HT-29 (cell line): ENCODE measurements at places on chromosomes 16 and 17. TPM values are rescaled to one million over a fixed set of nuclear protein-coding genes. Genes with fewer than 3 reads are reported as not detected.
A peak's percentile ranks its signal among the peaks of the same experiment; 100 is the strongest.

The CD300E gene
- total RNA-seq: not detected in 2 replicates

The CNGB1 gene
- not detected in 2 replicates for total RNA-seq

The HS3ST4 gene
- total RNA-seq: not detected in 2 replicates

The PDF gene
- total RNA-seq: 80.9 and 81.5 TPM in 2 replicates

DNA sequence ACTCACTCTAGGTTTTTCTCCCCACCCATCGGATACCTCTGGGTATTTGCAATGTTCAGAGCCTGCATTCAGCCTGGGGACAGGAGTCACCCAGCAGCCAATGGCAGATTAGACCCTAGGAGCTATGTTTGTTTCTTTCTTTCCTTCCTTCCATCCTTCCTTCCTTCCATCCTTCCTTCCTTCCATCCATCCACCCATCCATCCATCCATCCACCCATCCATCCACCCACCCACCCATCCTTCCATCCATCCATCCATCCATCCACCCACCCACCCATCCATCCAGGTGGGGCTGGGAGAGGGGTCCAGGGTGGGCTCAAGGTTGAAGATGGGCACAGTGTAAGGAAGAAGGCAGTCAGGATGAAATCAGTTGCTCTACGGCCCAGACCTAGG lies 39.9 kb downstream of the TIMM22 start:
- DNase-seq: no peak

DNA sequence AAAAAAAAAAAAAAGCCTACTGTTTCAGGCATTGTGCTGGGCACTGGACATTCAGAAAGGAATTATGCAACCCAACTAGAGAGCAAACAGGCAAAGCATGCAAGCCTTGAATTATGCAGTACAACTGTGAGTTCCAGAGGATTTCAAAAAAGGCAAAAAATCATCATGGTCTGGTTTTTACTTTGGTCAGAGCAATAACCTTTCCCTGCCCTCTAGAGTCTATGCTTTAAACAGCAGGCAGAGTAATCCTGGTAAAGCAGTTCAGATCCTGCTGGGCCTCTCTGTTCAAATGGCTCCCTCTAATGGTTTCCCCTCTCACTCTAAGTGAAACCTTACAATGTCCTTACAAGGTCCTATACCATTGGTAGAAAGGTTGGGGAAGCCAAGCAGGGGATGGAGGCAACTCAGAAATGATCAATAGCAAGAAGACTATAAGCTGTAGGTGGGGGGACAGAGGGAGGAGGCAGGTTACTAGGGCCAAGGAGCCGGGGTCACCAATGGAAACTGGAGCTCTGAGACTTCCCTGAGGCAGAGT lies 4.6 kb upstream of the TAF15 start:
- DNase-seq: peak; percentile 96

- no peak for DNase-seq
Measured at GRCh38 chr16:69324585-69325253, 5.7 kb downstream of the PDF start.

DNA sequence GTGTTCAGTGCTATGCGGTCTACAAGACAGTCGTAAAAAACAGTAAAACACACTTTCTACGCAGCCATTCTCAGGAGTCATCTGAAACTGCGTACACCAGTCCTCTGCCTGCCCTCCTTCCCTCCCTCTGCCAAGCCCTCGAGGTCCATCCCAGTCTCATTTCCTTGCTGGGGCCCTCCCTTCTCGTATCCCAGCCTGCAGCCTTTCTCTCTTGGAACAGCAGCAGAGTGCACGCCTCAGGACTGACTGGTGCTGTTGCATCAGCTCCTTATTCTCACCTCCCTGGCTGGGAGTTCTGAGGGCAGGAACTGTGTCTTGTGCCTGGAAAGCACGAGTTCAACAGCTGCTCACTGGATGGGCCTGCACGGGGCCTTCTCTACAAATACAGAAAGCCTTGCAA lies 12.5 kb downstream of the FAHD1 start:
- DNase-seq: no peak

DNA sequence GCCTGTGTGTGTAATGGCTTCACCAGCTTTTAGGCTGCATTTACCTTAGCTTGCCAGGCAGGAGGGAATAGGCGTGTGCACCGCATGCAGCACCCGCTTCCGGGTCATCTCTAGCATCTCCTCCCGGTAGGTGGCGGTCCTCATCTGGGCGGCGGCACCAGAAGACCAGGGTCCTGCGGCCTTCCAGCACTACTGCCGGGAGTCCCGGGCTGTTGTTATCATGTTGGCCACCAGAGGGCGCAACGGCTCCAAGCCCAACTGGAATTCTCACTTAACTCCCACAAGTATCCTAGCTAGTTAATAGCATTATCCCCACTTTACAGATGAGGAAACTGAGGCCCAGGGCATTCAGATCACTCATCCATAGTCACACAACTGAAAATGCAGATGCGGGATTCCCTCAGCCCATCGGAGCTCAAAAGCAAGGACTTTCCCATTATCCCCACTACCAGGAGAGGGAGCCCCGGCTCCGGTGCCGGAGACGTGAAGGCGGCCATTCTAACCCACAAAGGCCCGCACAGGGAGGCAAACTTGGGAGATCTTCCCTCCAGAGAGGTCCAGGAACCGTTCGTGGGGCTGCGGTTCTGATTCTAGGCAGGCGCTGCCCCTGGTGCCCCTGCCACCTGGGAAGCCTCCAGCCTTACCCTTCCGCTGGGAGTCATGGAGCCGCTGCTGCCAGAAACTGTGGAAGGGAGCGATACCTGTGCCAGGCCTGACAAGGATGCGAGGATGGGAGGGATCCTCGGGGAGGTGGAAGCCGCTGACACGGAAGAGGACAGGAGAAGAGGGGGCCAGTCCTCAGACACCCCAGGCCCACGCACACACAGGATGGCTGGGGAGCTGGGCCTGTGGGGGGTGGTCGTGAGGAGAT lies 23.9 kb downstream of the LGALS9 start:
- peak; percentile 87 for DNase-seq
